ENCODE measurements at places on chromosomes 6 and 20. TPM values are rescaled to one million over a fixed set of nuclear protein-coding genes. Genes with fewer than 3 reads are reported as not detected.

TP53RK gene
- 32.8 TPM for total RNA-seq

SOX4 gene
- 275 TPM for total RNA-seq

HLA-DPB1 gene
- 8.3 TPM for total RNA-seq

APOBEC2 gene
- total RNA-seq: not detected

RPS10 gene
- 835 TPM for total RNA-seq

CEP43 gene
- 55.4 TPM for total RNA-seq

All from diencephalon (tissue), 1 donor.